NCI-H1436 treated with DMSO at 0.1 percent for 48 hours (cell line): ENCODE measurements at places on chromosomes 12 and 14.

- DNase-seq: no peak
Observed at GRCh38 chr14:21846227-21846885, 172.7 kb upstream of the OR4E1 start.

- DNase-seq: peak; percentile 30
Observed at GRCh38 chr12:87967871-87968270, 61.3 kb downstream of the C12orf50 start.

DNA sequence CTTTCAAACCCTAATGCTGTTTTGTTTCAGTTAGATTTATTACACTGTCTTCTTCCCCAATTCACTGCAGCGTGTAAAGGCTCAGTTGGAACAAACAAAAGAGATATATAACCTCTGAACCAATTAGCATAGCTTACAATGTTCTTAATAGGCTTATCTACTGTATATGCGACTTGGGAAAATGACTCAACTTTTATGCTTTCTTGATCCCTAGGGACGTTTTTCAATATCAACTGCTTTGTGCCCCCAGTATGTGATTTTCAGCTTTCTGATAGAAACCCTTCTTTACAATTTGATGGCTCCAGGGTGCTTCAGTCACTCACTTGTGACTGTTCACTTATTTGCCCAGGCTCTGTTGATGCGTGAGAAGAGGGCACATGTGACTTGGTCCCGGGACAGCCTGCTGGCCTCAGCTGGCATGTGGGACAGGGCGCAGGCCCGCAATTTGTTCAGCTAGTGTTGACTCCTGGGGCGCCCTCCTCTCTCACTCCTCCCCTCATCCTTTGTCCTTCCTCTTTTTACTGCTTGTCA lies 107.1 kb downstream of the TMTC2 start:
- no peak for DNase-seq

- DNase-seq: no peak
Observed at GRCh38 chr12:68695454-68695853, 8.7 kb downstream of the NUP107 start.

GRCh38 chr14:75427482-75428229 lies at the start of gene JDP2:
JDP2 (plus strand) TSS chr14:75428022; CDS start chr14:75437921, 9,899 bp downstream.
- DNase-seq: no peak

GRCh38 chr12:78562368-78563205 lies 302.0 kb upstream of the SYT1 start:
- DNase-seq: peak; percentile 5

- DNase-seq: no peak
Observed at GRCh38 chr14:68292441-68293215, 473.0 kb downstream of the RAD51B start.

- DNase-seq: no peak
Observed at GRCh38 chr12:55942055-55942454, 11.1 kb downstream of the DGKA start.

GRCh38 chr14:33999771-34000291 lies 49.0 kb upstream of the EGLN3 start:
- DNase-seq: no peak

- no peak for DNase-seq
Observed at GRCh38 chr12:69620077-69620476, 9.4 kb upstream of the LRRC10 start.

DNA sequence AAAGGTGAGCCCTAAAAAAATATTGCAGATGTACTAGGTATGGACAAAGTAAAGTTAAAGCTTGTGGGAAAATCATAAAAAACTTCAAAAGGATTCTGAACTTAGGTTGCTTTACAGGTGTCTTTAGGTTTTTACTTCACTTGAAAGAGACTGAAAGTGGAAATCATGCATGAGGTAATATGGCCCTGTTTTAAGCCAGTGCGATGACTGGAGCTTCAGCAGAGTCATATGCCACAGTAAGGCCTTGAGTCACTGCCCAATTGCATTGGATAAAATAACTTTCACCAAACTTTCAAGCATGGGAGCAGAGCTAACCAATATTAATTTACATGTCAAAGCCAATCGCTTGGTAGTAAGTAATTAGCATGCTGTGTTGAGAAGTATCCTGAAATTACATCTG lies 63.9 kb upstream of the TMEM260 start:
- no peak for DNase-seq

GRCh38 chr14:77203611-77204458 lies 22.2 kb downstream of the TMEM63C start:
- no peak for DNase-seq
